ENCODE measurements at places on chromosomes 5 and 9.

DNA sequence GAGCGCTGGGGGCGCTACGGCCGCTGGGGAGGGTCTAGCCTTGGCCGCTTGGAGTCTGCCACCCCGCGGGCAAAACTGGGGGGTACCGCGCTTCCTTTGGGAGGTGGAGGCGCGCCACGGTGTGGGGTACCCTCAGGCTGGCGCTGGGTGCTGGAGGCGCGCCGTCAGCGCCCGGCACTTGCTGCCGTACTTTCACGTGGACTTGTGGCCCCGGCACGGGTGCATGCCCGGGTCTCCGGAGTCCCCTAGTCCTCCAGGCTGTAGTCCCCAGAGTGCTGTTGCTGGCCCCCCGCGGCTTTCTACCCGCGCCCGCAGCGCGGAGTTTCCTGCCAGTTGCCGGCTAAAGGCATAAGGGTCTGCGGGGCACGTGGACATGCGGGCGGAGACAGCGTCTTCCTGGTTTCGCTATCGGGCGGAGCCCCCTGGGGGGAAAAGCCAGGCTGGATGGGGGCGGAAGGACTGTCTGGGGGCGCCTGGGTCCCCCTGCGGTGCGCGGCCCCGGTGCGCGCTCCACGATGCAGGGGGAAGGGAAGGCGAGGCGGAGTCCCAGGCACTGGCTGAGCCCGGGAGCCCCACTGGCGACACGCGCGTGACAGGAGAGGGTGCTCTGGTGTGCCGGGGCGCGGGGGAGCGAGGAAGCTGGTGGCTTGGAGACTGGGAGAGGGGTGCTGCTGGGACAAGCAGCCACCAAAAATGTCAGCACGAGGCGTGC is 666 bp downstream of the PPARGC1B start:
- DNase-seq, result peak; percentile 22

- no peak for DNase-seq
Observed at GRCh38 chr5:78747055-78747454, 98.5 kb upstream of the LHFPL2 start.

GRCh38 chr9:116504893-116505480 is 182.1 kb upstream of the TRIM32 start:
- DNase-seq, result no peak

GRCh38 chr5:137101544-137101943 is 397.6 kb downstream of the SPOCK1 start:
- DNase-seq, result no peak

DNA sequence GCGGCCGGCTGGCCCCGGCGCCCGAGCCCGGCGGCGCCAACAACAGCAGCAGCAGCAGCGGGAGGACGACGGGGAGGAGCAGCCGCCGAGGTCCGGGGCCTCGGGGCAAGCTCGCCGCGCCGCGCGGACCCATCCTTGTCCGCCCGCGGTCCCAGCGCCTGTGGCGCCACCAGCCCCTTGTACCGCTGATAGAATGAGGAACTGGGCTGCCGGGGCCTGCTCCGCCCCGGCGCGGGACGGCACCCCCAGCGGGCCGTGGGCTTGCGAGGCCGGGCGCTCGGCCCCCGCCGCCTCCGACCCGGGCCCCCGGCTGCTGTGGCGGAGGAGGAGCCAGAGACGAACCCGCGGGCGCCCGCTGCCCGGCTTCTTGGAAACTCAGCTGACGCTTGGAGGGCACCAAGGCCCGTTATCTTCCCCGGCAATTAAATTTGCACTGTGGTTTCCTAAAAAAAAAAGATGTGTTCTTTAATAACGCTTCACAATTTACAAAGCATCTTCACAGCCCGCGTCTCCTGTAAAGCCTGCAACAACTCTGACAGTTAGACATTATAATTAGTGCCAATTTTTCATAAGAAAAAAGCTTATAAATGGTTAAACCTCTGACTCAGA is at the start of gene ARSB:
TSS of gene ARSB (minus strand) at position 195 of the 609 bp plus-strand sequence. CDS start at position 133, 62 bp downstream.
- DNase-seq, result peak; percentile 58

DNA sequence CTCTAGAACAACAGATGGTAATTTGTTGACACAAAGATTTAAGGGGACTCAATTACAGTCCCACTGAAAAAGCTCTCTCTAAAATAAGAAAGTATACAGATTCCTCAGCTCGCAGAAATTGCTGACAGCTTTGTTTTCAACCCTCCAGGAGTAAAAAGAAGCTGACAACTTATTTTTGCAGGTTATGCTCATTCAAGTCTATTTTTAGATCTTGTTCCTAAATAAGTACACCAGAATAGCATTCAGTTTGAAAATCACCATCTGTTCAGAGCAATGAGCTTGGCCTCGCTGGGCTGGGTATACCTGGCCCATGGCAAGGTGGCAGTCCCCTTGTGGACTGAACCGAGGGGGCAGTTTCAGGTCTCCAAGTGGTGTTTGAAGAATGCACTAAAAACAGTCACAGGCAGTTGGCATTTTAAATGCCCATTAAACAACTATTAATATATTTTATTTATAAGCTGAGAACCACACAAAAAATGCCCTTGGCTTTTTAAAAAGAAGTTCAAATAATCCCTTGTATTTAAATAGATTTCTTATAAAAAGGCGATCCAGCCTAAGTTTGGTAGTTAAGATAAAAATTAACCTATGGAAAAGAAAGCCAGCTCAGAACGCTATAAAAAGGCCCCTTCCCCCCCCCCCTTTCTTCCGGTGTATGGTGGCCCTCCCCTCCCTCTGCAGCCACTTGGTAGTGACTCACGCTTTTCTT is 169.2 kb downstream of the AUH start:
- DNase-seq, result no peak

DNA sequence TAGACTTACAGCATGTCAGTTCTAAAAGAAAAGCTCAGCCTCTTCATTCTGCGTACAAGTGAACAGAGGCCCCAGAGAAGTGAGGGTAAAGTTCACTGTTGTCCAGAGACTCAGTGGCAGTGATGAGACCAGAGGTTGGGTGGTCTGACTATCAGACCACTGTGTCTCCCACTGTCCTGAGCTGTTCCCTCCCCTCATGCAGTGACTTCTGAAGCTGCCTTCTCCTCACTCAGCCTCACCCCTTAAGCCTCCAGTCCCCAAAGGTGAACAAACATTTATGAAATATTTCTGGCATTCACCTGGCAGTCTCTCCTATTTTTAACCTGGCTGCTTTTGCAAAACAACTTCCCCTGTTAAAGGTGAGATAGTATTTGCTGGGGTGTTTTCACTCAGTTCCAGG is 54.7 kb downstream of the ABLIM3 start:
- DNase-seq, result no peak

- peak; percentile 64 for DNase-seq
Observed at GRCh38 chr9:137453643-137454081, 5.5 kb downstream of the NSMF start.

- peak; percentile 46 for DNase-seq
Observed at GRCh38 chr9:88991066-88992034, at the start of gene S1PR3. S1PR3 (plus strand) TSS chr9:88991468; CDS start chr9:89001201, 9,733 bp downstream.

DNA sequence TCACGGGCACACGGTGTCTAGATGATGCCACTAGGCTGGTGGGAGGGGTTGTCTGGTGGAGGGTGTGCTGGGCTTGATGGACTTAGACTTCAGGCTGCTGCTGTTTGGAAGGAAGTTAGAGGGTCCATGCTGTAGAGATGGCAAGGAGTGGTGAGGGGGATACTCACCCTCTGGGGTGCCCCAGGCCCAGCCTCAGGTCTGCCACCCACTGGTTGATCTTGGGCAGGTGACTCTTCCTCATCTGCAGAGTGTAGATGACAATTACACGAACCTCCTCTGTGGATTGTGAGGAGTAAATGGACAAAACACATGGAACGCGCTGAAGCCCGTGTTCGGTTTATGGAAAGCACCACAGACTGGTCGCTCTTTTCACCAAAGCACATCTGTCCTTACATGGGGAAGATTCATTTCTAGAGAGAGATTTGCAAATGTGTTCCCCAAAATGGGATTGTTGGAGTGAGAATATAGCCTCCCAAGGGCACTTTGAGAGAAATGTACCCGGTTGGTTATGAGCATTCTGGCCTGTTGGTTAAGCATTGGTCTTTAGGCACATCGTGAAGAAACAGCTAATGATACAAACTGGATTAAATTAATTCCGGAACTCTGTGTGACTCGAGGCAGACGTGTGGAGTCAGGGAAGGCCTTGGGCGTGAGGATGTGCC is 58.2 kb downstream of the ZNF618 start:
- DNase-seq, result no peak

- no peak for DNase-seq
Observed at GRCh38 chr9:128727640-128728248, 3.8 kb upstream of the ZDHHC12 start.

DNA sequence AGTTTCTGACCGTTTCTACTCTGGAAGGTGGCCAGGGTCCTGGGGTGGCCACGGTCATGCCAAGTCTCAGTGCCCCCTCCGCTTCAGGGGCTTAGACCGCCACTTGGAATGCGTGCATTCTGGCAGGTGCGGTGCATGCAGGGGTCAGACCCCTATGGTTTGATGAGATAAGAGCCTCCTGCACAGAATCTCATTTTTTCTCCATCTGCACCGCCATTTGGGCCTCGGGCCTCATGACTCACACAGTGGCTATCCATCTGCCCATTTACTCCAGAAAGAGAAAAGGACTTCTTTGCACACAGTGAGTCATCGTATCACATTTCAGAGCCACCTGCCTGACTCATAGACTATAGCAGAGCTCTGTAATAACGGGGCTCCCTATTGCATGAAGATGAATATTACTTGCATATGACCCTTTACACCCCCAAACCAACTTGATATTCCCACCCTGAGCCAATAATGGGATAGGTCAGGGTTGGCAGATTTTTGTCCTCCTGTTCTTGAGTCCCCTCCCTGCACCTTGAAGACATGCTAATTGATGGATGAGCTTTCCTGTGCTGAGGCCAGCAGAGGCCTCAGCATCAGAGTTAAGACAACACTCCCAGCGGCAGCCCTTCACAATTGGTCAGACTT is 157.4 kb downstream of the NR3C1 start:
- peak; percentile 95 for DNase-seq

DNA sequence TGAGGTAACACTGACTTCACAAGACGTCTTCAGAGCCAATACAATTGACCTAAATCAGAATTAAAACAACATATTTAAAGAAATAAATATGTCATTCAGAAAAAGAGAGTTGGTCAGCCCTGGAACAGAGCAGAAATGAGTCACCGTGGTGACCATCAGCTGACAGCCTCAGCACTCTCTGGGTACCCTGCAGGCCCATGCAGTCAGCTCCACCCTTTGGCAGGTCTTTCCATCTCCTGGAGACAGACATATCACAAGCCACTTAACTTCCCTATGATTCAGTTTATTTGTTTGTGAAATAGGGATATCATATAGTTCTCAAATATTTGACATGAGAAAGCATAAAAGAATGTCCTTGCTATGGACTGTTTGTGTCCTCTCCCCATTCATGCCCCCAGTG is 151.6 kb upstream of the MEF2C start:
- DNase-seq, result peak; percentile 18

DNA sequence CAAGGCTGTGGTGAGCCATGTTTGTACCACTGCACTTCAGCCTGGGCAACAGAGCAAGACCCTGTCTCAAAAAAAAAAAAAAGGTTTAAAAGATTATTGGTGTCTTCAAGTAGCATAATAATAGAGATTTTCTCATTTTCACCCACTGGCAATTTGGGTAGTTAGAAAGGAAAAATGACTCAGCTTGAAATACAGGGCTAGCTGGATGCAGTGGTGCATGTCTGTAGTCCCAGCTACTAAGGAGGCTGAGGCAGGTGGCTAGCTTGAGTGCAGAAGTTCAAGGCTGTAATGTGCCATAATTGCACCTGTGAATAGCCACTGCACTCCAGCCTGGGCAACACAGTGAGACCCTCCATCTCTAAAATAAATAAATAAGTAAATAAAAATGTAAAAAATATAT is 111.1 kb downstream of the ARRDC3 start:
- no peak for DNase-seq

DNA sequence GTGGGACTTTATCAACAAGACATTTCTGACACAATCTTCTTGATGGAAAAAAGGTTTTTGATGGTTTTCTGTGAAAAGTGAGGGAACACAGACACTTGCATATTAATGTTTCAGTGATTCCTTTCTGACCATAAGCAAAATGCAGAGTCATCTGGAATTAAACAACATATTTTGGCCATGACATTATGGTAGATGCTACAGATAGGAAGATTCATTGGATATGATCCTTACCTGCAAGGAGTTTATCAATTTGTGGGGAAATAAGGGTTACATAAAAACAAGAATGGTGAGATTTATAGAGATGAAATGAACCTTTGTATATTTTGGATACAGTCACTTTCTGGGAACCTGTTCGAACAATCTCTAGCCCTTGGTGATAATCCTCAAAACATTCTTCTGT is 155.3 kb upstream of the GNA14 start:
- no peak for DNase-seq

GRCh38 chr9:87250205-87250604 is 247.5 kb upstream of the DAPK1 start:
- no peak for DNase-seq

DNA sequence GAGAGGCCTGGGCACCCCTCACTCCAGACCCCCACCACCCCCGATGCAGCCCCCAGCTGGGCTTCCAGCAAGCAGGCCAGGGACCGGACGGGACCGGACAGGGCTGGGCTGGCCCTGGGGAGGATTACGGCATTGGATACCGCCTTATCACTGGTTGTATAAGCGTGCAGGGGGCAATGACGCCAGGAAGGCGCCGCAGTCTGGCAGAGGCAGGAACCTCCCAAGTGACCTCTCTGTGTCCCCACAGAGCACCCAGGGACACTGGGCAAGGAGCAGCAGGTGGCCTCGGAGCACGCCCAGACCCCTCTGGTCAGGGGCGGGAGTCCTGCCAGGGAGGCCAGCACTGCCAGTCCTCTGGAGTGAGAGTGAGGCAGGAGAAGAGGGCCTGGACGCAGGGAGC is 723 bp upstream of the LCN15 start:
- DNase-seq, result no peak

GRCh38 chr5:5266297-5266696 is 126.2 kb downstream of the ADAMTS16 start:
- no peak for DNase-seq

DNA sequence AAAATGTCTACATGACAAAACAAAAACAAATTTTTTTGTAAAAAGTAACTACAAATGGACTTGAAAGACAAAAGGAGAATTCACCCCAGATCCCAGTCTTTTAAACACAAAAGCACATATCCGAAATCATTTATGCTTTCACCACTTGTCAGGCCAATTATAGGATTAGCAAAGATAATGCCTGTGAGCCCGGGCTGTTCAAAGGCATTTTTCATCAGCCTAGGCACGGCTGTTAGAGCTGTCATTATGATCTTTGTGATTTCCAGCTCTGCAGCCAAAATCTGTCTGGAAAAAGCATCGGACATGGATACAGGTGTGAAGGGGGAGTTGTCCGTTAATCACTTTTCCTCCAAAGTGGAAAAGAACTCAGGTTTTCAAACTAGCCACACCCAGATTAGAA is 23.6 kb upstream of the RAB14 start:
- DNase-seq, result no peak

- no peak for DNase-seq
Observed at GRCh38 chr9:18947892-18948339, 85.1 kb downstream of the SAXO1 start.

DNA sequence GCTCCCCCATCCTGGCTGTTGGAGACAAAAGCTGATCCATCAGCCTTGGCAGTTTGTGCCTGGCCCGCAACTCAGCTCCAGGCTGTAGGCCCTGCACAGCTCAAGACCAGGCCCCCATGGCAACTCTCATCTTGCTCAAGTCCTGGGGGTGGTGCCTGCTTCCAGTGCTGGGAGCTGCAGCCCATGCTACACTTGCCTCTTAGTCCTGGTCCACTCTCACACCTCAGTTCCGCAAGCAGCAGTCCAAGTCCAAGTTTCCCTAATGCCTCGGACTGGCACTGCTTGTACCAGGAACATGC is 14.2 kb downstream of the AHRR start:
- no peak for DNase-seq

- no peak for DNase-seq
Observed at GRCh38 chr9:30197954-30198353, 2186.5 kb upstream of the ACO1 start.

GRCh38 chr5:34657274-34657921 is 1.3 kb downstream of the RAI14 start:
- peak; percentile 50 for DNase-seq

Measured in astrocyte of the spinal cord (primary cell).